Upper lobe of left lung (tissue), 6 donors: ENCODE measurements at places on chromosomes 4 and X. TPM values are rescaled to one million over a fixed set of nuclear protein-coding genes. Genes with fewer than 3 reads are reported as not detected.
A peak's percentile ranks its signal among the peaks of the same experiment; 100 is the strongest.

MSX1 gene
- total RNA-seq: 5.8 TPM

DNA sequence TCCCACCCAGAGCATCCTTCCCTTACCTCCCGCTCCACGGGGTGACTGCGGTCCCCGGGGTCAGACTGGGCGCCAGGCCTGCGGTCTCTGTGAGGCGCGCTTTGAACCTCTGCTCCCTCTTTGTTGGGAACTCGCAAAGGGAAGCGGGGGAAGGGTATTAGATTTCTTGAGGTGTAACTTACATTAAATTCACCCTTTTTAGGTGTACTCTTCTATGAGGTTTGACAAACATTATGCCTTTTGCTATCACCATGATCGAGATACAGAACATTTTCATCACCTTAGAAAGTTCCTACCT is 569 bp downstream of the DCK start:
- no peaks in the 10 kb centered on the region for H3K36me3 ChIP-seq
- H3K4me1 ChIP-seq: peaks cover 35% of the 10 kb centered on the region
- H3K27me3 ChIP-seq: no peaks in the 10 kb centered on the region

FGD1 gene
- 2.4 TPM for total RNA-seq

- H3K36me3 ChIP-seq: no peaks in the 10 kb centered on the region
- H3K27ac ChIP-seq: no peak overlapping the region
- peaks cover 3% of the 10 kb centered on the region for H3K4me1 ChIP-seq
- peak; percentile 20 for DNase-seq
- H3K27me3 ChIP-seq: no peaks in the 10 kb centered on the region
- no peak overlapping the region for H3K4me3 ChIP-seq
Observed at GRCh38 chrX:72057331-72057730, 74.4 kb downstream of the RTL5 start.

DNA sequence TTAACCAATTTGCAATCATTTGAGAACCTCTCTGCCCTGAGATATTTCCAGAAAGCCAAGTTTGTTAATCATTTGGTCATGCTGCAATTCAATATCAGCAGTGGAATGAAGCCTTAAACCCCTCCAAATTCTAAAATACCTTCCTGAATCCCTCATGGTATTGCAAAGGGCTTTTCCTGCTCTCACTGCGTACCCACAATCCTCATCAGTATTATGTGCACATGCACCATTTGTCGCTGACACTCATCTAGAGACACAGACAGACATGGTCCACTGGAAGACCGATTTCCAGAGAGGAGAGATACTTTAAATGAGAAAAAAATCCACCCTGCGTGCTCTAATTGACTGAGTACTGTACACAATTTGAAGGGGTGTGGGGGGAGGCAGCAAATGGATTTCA is 104.4 kb downstream of the GPC3 start:
- no peak for DNase-seq
- H3K27ac ChIP-seq: no peak overlapping the region
- no peaks in the 10 kb centered on the region for H3K27me3 ChIP-seq
- no peaks in the 10 kb centered on the region for H3K36me3 ChIP-seq
- H3K4me1 ChIP-seq: no peaks in the 10 kb centered on the region

- DNase-seq: no peak
- no peak overlapping the region for H3K4me3 ChIP-seq
- H3K4me1 ChIP-seq: peaks cover 14% of the 10 kb centered on the region
- no peak overlapping the region for H3K27ac ChIP-seq
- H3K27me3 ChIP-seq: peaks cover 16% of the 10 kb centered on the region
- no peaks in the 10 kb centered on the region for H3K36me3 ChIP-seq
Observed at GRCh38 chr4:61204353-61205060, 4.4 kb downstream of the ADGRL3 start.
